ENCODE measurements at places on chromosomes 2 and 18.

DNA sequence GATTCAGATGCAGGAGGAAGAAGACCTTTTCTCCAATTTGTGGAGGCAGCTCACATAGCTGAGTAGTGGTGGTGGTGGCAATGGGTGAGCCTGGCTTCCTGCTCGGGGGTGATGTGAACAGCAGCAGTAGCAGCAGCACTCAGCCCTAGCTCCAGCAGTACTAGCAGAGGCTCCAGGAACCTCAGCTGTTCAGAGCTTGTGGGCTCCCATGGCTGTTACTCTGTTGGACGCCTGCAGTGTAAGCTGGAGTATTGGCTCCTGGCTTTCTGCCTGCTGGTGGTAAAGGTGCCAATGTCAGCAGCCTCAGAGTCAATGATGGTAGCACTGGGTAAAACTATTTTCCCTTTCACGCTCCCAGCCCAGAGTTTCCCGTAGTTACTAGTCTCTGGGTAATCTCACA lies 3.1 kb upstream of the SEH1L start:
- DNase-seq: no peak

GRCh38 chr2:102442967-102443828 lies 20.2 kb downstream of the IL18RAP start:
- DNase-seq: peak; percentile 70

- DNase-seq: peak; percentile 39
Measured at GRCh38 chr18:13577091-13577697, 149.2 kb downstream of the FAM210A start.

- DNase-seq: no peak
Measured at GRCh38 chr2:15720561-15721307, 129.1 kb downstream of the DDX1 start.

DNA sequence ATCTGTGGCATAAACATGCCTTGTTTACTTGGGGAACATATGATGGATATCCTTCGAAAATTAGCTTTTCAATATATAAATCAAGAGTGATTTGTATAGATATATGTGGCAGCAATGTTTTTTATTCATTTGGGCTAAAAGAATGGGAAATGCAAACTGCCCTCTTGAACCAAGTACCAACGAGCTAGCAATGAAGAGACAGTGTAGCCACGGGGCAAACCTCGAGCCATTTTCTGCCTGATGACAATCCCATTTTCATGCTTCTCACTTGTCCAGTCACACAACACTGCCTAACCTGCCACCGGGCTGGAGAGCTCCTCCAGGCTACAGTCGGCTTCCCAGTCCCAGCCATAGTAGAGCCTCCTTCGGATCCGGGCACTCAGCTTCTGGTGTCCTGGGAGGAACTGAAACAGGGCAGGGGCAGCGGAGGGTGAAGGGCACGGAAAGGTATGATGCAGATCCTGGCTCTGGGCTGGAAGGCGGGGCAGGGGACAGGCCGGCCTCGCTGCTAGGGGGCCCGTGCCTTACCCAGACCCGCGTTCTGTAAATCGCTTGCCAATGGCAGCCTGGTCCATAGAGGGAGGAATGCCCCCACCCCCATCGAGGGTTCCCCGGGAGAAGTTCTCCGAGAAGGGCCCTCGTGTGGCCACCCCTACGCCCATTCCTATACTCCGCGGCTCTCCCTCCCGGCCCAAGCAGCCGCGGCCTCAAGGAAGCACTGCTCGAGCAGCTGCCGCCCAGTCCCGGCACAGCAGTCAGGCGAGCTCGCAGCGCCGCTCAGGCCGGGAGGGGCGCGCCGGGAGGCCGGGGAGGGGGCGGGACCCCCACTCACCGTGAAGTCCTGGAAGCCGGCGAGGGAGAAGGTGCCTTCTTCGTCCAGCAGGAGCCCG lies 552 bp downstream of the CNPPD1 start:
- peak; percentile 13 for DNase-seq

- DNase-seq: no peak
Measured at GRCh38 chr2:121771976-121772742, 16.7 kb downstream of the TSN start.

DNA sequence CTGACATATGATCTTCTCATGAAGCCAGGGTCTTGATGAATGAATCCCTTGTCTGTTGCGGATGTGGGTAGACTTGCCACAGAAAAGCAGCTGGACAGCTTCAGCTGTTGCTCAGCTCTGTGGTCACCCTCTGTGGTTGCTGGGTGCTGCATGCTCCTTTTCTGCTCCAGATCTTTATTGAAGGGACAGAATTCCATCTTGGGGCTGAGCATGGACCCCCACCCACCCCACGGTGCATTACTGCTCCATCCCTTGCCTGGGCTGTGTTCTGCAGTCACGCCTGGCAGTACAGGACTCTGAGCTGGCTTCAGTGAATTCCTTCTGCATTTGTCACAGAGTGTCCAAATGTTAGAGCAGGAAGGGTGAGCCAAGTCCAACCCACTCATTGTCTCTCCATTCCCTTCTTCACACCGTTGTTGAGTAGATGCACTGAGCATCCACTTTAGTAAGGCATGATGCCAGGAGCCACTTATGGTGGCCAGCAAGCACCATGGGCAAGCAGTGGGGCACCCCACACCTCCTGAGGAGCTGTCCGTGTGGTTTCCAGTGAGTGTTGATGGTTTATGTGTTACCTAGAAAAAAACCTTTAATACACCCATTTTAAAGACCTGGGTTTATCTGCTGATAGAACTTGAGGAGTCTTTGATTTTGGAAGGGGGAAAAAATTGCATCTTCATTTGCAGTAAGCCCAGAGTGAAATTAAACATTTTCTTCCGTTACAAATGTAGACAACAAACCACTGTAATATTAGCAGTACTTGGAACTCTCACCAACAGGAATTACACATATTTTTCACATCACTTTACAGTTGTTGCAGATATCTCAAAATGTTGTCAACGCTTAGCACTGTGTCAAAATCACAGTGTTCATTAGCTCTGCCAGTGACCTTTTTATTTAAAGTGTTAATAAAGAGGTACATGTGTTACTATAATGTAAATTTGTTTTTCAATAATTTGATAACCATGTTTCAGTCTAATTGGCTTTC lies 14.7 kb upstream of the ITGB6 start:
- no peak for DNase-seq

DNA sequence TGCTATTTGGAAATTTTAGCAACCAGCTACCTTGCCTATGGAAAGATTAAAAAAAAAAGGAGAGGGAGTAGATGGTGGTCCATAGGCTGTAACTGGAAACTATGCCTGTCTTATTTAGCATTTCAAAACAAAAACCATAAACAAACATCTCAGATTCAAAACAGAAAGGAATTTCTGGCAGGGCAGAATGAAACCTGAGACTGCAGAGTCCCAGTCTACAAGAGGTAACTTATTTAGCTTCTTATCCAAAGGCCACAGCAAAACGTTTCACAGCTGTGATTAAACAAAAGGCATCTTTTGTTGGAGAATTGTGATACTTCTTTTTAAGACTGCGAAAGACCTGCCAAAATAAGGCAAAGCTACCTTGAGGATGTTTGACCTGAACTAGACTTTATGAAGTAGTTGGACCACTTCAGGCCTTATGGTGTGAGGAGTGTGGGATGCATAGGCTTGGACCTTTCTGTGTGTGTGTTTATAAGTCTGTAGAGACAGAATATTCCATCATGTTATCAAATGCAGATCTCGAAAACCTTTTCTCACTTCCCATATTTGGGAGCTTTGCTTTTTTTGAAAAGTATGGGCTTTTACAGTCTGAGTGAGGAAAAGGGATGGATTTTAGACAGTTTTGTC lies 11.0 kb downstream of the CRIM1 start:
- no peak for DNase-seq

- DNase-seq: no peak
Measured at GRCh38 chr2:104140361-104140760, 713.6 kb upstream of the POU3F3 start.

- no peak for DNase-seq
Measured at GRCh38 chr18:59093668-59094067, 46.0 kb upstream of the SEC11C start.

DNA sequence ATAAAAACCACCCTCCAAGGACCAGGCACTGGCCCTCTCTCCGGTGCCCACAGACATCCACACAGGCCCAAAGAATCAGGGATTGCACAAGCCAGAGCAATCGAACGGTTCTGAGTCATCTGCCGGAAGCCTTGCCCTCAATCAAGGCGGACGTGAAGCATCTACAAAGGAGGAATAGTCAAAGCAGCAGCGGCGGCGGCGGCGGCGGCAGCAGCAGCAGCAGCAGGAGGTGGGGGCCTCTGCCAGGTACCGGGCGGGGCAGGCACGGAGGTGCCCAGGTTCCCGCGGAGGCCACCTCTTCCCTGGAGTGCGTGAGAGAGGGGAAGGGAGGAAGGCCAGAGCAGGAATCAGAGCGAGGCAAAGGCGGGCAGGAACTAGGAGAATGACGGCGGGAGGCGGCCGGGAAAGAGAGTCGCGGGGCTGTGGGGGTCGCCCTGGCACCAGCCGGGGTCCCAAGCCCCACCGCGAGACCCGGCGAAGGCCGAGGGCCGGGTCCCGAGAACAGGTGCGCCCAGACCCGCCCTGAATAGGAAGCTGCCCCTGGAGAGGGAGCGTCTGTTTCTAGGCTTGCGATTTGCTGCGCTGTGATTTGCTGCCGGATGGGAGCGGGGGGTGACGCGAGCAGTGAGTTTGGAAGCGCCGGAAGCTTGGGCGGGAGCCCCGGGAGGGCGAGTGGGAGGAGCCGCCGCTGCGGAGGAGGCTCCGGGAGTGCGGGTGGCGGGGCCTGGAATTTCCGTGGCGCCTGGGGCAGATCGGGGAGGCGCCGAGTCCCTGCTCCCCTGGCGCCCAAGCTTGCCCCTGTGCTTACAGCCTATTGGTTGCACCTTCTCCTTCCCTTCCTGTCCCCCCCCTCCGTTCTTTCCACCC lies at the start of gene SERPINB8:
Gene SERPINB8 (plus strand): TSS at position 140 of the 867 bp plus-strand sequence. CDS start 8,228 bp downstream, outside the sequence.
- peak; percentile 84 for DNase-seq

DNA sequence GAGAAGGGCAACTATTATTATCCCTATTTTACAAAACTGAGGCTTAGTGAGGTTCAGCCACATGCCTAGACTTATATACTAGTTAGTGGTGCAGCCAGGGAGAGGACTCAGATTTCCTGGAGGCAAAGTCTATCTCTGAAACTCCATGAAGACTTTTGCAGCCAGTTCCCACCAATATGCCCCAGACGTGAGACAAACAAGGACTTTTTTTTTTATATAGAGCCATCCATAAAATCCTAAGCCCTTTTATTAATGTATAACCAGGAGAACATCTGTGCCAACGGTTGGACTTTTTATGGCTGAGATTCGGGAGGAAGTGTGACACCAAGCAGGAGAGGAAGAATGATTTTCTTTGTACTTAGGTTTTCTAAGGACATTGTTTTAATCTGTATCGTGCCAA lies 29.9 kb downstream of the LIPG start:
- DNase-seq: no peak

GRCh38 chr2:151374436-151374835 lies 17.0 kb downstream of the TNFAIP6 start:
- DNase-seq: no peak

DNA sequence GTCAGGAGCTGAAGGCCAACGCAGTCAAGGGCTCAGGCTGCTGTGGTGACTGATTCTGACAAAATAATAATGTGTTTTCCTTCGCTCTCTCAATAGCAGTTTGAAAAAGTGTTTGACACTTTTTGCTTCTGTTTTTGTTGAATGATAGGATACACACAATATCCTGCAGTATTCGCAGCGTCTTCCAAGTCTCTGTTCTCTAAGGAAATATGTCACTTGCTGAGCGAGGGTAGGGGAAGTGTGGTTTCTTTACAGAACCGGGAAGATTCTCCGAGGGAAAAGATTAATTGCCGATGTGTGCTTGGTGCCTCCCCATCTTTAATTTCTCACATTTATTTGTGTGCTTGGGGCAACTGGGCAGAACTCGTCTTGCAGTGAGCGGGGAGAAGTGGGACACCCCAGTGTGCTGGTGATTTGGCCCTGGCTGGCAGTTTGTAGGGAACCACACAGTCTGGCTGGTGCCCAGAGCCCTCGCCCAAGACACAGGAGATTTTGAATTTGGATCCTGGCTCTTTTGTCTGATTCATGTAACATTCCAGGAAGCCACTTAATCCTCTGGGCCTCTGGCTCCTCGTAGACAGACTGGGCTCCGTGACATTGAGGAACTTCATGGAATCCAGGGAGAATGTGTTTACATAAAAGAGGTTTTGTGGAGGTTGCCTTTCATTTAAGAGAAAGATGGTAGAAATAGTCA lies 169.4 kb downstream of the LDLRAD4 start:
- DNase-seq: no peak

GRCh38 chr18:21315741-21316197 lies 73.7 kb downstream of the GREB1L start:
- no peak for DNase-seq

DNA sequence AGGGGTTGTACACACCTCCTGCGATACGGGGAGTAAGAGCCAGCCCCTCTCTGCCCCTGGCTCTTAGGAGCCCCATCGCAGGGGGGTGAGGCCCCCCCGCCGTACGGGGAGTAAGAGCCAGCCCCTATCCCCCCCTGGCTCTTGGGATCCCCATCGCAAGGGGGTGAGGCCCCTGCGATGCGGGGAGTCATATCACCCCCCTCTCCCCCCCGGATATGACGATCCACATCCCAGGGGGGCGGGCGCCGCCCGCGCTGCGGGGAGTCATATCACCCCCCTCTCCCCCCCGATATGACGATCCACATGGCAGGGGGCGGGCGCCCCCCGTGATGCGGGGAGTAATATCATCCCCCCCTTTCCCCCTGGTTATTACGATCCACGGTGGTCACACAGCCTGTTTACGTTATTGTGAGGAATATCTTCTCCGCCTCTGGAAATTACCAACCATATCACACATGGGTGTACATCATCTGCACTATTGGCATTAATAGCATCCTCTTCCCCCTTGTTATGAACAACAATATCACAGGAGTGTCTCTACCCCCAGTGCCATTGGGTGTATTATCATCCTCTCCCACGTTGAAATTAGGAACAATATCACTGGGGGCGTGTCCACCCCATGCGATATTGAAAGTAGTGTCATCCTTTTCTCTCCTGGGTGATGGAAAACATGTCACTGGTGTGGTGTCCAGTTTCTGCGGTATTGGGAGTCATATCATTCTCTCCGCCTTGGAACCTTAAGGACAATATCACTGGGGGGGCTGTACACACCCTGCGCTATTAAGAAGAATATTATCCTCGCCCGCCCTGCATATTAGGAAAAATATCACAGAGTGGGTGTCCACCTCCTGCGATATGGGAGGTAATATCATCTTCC lies 24.7 kb upstream of the NAGK start:
- DNase-seq: no peak

- DNase-seq: peak; percentile 14
Measured at GRCh38 chr18:48007955-48008701, 77.7 kb upstream of the SMAD2 start.

DNA sequence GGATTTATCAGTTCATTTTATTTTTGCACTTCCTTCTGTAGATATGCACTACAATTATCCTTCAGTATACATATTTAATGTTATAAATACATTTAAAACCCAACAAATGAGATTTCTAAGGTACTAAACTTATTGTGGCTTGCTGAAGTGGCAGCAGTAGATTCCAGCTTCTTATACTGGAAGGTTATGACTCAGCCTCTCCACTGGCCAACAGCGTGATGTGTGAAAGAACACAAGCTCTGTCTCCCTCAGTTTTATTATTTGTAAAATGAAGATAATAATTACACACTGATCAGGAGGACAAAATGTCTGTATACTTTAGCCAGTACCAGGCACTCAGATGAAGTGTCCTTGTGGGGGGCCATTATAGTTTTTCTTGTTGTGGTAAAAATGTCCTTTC lies 1147.1 kb downstream of the CNTNAP5 start:
- DNase-seq: no peak

GRCh38 chr18:58044370-58045241 lies 580 bp downstream of the NEDD4L start:
- peak; percentile 8 for DNase-seq

GRCh38 chr18:79069717-79070151 lies 540 bp downstream of the ATP9B start:
- peak; percentile 11 for DNase-seq
